ENCODE measurements at places on chromosomes 12 and 14.

DNA sequence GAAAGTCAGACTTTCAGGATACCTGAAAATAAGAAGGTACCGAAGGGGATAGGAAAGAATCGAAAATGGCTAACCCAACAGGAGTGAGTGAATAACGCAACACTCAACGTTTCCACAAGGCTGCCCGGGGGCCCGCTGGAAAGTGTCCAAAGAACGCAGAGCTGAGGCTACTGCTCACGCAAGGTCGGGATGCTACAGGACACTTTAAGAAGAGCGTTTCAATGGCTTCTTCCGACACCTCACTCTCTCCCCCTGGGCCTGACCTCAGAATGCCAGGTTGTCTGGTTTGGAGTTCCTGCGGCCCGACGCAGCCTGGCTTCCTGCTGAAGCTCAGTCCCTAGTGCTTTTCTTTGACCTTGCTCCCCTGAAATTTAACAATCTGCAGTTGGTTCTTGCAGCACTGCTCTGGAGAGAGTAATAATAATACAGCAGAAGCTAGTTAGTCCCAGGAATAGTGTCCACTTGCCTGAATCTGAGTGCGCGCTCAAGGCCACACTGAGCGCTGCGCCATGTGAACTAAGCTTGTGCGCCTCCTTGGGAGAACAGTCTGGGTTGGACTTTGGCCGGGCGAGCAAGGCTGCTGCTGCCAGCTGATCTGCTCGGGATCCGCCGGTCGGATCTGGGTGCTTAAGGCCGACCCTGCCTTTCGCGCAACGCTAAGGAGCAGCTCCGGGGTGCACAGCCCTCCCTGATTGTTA, 2.0 kb upstream of the ALX1 start:
- DNase-seq: no peak

- peak; percentile 75 for DNase-seq
These were observed 10.0 kb downstream of the TUBA1B start for GRCh38 chr12:49121047-49121696.

DNA sequence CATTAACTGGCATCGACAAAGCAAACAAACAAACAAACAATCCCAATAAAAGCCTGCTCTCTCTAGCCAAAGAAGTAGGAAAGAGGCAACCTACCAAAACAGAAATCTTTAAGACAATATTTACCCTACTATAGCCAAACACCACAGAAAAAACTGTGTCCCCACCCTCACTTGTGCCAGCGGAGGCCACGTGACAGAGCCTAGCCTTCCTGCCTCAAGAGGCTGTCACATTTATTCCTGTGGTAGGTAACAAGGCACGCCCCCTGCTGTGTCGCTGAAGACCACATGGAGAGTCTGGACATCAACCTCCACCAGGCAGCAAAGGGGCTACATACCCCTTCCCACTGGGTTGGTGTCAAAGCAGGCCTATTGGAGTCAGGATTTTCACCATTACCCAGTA, 148.1 kb downstream of the LMNTD1 start:
- no peak for DNase-seq

DNA sequence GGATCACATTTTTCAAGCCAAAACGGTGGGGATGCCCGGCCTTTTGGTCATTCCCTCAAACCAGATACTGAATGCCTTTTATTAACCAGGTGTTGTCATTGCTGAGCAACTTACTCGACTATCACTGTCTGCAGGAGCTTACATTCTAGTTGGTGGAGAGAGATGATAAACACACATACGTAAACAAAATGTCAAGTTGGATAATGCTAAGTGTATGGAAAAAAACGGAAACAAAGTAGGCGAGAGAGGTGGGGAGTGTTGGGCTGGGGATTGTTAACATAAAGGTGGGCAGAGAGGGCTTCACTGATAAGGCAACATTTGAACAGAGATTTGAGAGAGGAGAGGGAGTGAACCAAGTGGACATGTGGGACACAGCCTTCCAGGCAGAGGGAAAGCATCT, 4.5 kb downstream of the C12orf43 start:
- no peak for DNase-seq

- no peak for DNase-seq
These were observed 65.0 kb downstream of the CDK17 start for GRCh38 chr12:96335270-96335669.

DNA sequence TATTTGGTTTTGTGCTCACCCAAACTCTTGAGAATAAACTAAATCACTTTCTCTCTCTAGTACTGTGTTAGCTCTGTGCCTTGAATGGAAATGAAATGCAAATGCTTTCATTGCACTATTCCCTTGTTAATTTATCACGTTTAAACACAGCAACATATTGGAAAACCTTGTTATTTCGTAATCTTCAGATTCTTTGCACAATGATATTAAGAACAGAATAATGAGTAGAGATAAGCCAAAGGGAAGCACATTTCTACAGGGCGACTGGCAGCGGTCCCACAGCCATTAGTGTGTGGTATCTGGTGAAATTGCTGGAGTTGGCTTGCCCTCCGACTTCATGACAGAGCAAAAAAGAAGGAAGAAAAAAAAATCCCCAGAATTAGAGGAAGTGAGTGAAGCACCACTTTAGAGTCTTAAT, 166.1 kb upstream of the E2F7 start:
- peak; percentile 24 for DNase-seq

- no peak for DNase-seq
These were observed 717.6 kb downstream of the FSCB start for GRCh38 chr14:43789458-43789857.

DNA sequence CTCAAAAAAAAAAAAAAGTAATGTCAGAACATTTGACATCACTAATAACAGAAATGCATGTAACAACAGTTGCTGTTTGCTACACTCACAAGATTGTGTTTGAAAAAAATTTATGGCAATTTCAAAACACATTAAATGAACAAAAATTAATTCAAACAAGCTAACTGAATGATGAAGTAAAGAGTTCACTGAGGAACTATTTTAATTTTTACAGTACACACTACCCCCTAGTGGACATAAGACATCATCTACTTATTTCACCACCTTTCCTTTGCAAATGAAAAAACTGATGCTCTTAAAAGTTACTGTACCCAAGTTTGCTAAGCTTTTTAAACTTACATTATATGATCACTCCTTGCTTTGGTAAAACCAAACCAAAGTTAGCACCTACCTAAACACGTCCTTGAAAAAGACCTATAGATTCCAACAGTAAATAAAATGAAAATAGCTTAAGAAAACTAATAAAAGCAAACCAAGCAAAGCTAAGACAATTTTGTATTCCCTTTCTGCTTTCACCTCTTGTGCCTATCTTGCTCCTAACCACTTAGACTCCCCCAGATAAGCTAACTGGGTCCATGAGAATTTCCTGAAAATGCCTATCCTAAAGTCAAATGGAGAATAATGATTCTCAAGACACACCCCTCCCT, 22.2 kb downstream of the UBE2N start:
- peak; percentile 83 for DNase-seq

- peak; percentile 26 for DNase-seq
These were observed 943.0 kb downstream of the GALC start for GRCh38 chr14:87049950-87050349.

GRCh38 chr12:9651265-9651729, 18.2 kb upstream of the CLEC2D start:
- peak; percentile 52 for DNase-seq

- DNase-seq: no peak
These were observed 22.2 kb upstream of the JPH4 start for GRCh38 chr14:23600806-23601205.

DNA sequence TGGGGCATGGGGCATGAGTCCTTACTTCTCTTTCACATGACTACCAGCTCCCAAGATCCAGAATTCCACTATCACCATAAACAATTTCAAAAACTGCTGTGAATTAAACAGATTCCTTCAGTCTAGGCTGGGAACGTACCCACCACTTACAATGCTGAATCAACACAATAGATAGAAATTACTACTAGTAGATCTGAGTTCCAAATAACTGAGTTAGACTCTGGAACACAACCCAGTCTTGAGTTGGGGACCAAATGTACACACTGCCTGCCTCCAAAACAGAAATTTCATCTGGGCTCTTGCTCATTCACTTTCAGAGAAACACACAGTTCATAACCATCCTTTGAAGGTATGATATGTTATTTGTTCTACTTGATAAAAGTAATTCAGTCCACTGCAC, 8.9 kb downstream of the CORO1C start:
- DNase-seq: no peak

DNA sequence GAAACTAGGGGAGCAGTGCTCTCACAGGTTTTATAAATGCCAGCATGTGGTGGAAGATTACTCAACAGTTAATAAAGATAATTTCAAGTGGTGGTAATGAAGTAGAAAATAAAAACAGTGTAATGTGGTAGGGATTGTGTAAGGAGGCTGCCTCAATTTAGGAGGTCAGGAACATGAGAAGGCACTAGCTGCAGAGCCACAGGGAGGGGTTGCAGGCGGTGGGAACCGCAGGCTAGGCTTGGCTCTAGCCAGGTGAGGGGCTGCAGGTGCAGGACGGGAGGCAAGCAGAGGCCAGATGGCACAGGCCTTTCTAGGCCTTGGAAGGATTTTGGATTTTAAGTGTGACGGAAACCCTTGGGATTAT, 768 bp downstream of the METTL25 start:
- DNase-seq: no peak
